Skin of body (tissue), 3 donors: ENCODE measurements at places on chromosomes 2 and 18. TPM values are rescaled to one million over a fixed set of nuclear protein-coding genes. Genes with fewer than 3 reads are reported as not detected.

DNA sequence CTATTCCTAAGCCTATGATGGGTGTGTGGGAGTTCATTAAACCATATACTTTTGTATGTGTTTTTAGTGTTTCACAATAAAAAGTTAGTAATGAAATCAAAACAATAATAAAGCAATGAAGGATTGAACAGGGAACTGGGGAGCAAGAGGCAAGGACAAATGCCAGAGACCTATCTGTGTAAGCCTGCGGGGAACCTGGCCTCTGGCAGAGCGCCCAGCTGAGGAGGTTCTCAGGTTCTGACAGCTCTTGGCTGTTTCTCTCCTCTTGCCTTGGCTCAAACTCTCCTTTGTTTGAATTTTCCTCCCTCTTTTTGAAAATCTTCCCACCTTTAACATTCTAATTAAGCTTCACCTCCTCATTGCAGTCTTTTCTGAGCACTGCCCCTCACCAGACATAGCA lies 200.0 kb upstream of the NCKAP5 start:
- DNase-seq, result no peak

DNA sequence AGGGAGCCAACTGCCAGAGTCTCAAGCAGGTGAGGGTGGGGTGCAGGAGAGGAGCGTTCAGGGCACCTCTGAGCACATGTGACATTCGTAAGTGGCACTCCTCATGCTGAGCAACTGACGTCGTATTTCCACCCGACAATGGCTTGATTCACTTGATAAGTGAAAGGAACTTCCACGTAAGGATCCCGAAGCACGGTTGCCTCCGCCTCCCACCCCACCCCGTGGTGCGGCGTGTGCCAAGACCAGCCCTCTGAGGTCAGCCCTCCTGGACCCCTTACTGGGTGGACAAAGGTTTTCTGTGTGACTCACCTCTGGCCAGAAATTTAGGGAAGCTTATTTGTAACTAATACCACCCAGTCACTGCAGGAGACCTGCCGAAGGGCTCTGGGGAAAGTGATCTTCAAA lies 59.9 kb downstream of the AGAP1 start:
- no peak for DNase-seq

Gene ZNF407
- 21.6 TPM for total RNA-seq

Gene KIAA2012
- 0.10 TPM for total RNA-seq

Gene CAPN10
- 10.9 TPM for total RNA-seq

Gene ANKRD30BL
- total RNA-seq, result 1.4 TPM

Gene IL36G
- total RNA-seq, result 4.4 TPM

Gene TMEM247
- not detected for total RNA-seq
